ENCODE measurements at places on chromosomes 6 and 20. TPM values are rescaled to one million over a fixed set of nuclear protein-coding genes. Genes with fewer than 3 reads are reported as not detected.
A peak's percentile ranks its signal among the peaks of the same experiment; 100 is the strongest.

PPP1R3G gene
- total RNA-seq = 3.2 TPM

WFDC12 gene
- not detected for total RNA-seq

HLA-DQA1 gene
- not detected for total RNA-seq

DSTN gene
- 177 TPM for total RNA-seq

NKAIN2 gene
- total RNA-seq = not detected

LINC00237 gene
- not detected for total RNA-seq

DLL1 gene
- total RNA-seq = 1.2 TPM

TMEM244 gene
- not detected for total RNA-seq

GUCA1A gene
- not detected for total RNA-seq

PARD6B gene
- total RNA-seq = 3.7 TPM

ROS1 gene
- 0.07 TPM for total RNA-seq

DNA sequence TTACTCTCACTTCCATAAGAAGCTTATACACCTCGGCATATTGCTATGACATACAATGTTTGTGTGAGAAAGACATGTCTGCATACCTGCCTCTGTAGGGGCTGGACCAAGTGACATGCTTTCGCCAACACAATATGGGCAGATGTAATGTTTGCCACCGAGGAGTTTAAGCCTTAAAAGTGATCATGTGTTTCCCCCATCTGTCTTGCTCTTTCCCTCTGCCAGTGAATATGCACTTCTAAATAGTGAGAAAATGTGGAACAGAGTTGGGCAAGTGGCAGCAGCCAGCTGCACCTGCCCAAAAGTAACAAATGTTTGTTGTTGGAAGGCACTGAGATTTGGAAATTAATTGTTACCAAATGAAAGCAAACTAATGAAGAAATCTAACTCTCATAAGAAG is 274.8 kb upstream of the BTBD3 start:
- peaks cover 56% of the 10 kb centered on the region for H3K27me3 ChIP-seq
- H3K4me1 ChIP-seq = no peaks in the 10 kb centered on the region
- DNase-seq = no peak
- no peak overlapping the region for H3K4me3 ChIP-seq

DNA sequence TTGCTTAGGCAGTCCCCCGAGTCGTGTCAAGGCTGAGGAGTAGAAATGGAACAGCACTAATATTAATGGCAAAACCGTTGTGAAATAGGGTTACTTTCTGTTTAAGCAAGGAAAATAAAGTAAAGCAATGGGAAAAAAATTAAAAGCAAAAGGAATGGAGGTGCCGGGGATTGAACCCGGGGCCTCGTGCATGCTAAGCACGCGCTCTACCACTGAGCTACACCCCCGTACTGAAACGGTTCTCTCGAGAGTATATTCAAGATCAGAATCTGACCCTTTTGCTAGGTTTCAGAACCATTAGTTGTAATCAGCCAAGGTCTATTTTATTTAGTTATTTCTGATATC is 85.5 kb downstream of the TRIM27 start:
- no peak overlapping the region for H3K27ac ChIP-seq
- peak overlapping the region; percentile 80 for H3K4me3 ChIP-seq
- peaks cover 6% of the 10 kb centered on the region for H3K4me1 ChIP-seq
- no peaks in the 10 kb centered on the region for H3K36me3 ChIP-seq
- peak; percentile 87 for DNase-seq
- no peaks in the 10 kb centered on the region for H3K27me3 ChIP-seq

GRCh38 chr20:9635750-9636149 is 121.4 kb downstream of the LAMP5 start:
- H3K36me3 ChIP-seq = no peaks in the 10 kb centered on the region
- no peak overlapping the region for H3K27ac ChIP-seq
- no peak for DNase-seq
- H3K4me1 ChIP-seq = no peaks in the 10 kb centered on the region

DNA sequence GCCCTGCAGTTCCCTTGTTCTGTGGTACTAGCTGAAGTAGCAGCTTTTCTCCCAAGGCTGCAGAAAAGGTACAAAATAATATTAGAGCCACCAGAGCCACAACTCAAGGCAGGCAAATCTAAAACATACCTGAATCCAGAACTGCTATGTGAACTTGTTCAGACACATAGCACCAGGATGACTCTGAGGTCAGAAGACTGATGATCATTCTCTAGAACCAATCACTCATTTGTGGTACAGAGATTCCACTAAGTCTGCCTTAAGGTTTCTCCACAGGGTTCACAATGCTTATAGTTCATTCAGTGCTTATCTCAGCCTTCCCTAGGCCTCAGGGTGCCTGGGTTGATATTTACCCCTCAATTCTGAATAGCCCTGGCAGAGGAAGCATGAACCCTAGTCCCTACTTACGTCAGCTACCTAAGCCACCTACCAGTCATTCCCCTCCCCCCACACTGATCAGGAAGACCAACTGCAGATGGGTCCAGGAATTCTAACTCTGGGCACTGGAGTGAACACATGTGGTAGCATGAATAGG is 140.9 kb upstream of the MOCS1 start:
- no peaks in the 10 kb centered on the region for H3K4me1 ChIP-seq
- DNase-seq = no peak
- H3K36me3 ChIP-seq = no peaks in the 10 kb centered on the region
- no peak overlapping the region for H3K27ac ChIP-seq
- no peak overlapping the region for H3K4me3 ChIP-seq

- peaks cover 3% of the 10 kb centered on the region for H3K4me1 ChIP-seq
- no peak overlapping the region for H3K4me3 ChIP-seq
- DNase-seq = no peak
- H3K27ac ChIP-seq = no peak overlapping the region
These were observed 64.0 kb upstream of the ELOVL5 start for GRCh38 chr6:53412751-53413150.

- DNase-seq = no peak
- no peaks in the 10 kb centered on the region for H3K27me3 ChIP-seq
- no peak overlapping the region for H3K27ac ChIP-seq
- peaks cover 29% of the 10 kb centered on the region for H3K4me1 ChIP-seq
- no peaks in the 10 kb centered on the region for H3K36me3 ChIP-seq
These were observed 294.4 kb upstream of the PRDM1 start for GRCh38 chr6:105791583-105792318.

DNA sequence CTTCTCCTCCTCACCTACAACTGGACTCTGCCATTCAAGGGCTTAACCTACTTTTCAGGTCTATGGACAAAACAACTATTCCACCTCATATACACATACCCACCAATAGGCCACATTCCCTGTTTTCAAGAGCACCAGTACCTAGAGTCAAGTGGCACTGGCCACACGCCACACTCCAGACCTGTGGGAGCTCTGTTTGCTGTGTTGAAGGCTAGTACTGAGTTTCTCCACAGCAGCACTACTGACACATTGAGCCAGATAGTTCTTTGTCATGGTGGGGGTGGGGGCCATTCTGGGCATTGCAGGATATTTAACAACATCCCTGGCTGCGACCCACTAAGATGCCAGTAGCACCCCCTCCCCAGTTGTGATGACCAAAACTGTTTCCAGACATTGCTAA is 84.1 kb downstream of the RALGAPA2 start:
- H3K27me3 ChIP-seq = no peaks in the 10 kb centered on the region
- no peak overlapping the region for H3K4me3 ChIP-seq
- H3K36me3 ChIP-seq = no peaks in the 10 kb centered on the region
- no peak for DNase-seq
- no peaks in the 10 kb centered on the region for H3K4me1 ChIP-seq

DNA sequence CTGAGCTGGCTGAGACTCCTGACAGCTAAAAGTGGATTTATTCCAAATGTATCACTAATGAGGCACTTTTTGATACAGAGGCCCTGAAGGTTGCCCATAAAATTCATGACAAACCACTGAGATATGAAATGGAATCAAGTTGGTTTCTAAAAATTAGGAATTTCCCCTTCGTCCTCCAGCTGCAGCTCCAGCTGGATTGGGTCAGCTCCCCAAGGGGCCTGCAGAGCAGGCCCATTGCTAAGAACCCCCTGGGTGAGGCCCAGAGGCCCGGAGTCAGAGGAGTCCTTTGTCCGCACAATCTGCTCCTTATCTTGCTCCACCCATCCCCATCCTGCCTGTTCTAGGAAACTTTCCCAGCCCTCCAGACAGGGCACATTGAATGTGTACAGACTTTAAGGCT is 163.5 kb upstream of the TOP1 start:
- no peak overlapping the region for H3K27ac ChIP-seq
- H3K36me3 ChIP-seq = no peaks in the 10 kb centered on the region
- H3K27me3 ChIP-seq = peaks cover 23% of the 10 kb centered on the region
- DNase-seq = no peak
- H3K4me3 ChIP-seq = no peak overlapping the region

- DNase-seq = no peak
- peaks cover 68% of the 10 kb centered on the region for H3K27me3 ChIP-seq
- H3K27ac ChIP-seq = no peak overlapping the region
- no peak overlapping the region for H3K4me3 ChIP-seq
These were observed 90.6 kb upstream of the SYNDIG1 start for GRCh38 chr20:24378661-24379483.

GRCh38 chr20:23995905-23996666 is 7.5 kb upstream of the GGTLC1 start:
- DNase-seq = peak; percentile 60
- no peak overlapping the region for H3K27ac ChIP-seq
- H3K36me3 ChIP-seq = no peaks in the 10 kb centered on the region
- no peaks in the 10 kb centered on the region for H3K4me1 ChIP-seq

- no peak for DNase-seq
- H3K27ac ChIP-seq = no peak overlapping the region
- no peaks in the 10 kb centered on the region for H3K36me3 ChIP-seq
- H3K4me3 ChIP-seq = no peak overlapping the region
- H3K27me3 ChIP-seq = no peaks in the 10 kb centered on the region
These were observed 97.2 kb upstream of the RIPOR2 start for GRCh38 chr6:25032934-25033333.

DNA sequence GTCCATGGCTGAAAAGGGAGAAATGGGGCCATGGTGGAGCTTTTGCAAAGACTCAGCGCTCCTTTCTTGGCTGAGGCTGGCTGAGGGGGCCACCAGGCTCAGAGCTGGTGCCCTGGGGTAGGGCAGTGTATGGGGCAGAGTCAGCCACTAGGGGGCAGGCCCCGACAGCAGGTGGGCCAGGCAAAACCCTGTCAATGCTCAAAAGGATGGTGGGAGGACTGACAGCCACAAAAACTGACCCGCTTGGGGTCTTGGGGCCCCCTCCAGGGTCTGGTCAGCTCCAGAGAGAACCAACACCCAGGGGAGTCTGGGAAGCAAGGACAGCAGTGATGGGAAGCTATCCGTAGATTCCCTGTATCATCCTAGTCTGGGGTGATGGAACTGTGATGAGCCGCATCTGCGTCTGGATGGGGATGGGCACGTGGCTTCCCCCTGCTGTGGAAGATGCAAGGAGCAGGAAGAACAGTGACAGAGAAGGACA is 306.9 kb downstream of the DHX35 start:
- peak; percentile 41 for DNase-seq
- no peaks in the 10 kb centered on the region for H3K36me3 ChIP-seq
- H3K4me3 ChIP-seq = no peak overlapping the region
- H3K4me1 ChIP-seq = no peaks in the 10 kb centered on the region

DNA sequence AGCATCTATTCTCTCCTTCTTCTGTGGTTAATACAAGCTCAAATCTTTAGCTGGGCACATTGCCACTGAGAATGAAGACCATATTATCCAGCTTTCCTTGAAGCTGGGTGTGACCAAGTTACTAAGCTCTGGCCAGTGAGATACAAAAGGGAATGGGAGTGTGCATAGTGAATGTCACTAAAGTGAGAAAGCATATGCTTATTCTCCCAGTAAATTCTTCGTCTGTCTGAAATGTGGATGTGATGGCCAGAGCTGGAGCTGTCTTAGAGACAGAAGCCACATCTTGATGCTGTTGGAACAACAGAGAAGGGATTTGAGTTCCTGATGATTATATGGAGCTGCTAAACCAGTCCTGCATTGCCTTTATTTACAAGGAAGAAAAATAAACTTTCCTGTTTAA is 60.1 kb downstream of the SESN1 start:
- no peaks in the 10 kb centered on the region for H3K27me3 ChIP-seq
- H3K4me3 ChIP-seq = no peak overlapping the region
- DNase-seq = no peak
- no peak overlapping the region for H3K27ac ChIP-seq
- no peaks in the 10 kb centered on the region for H3K4me1 ChIP-seq
- H3K36me3 ChIP-seq = no peaks in the 10 kb centered on the region

- no peaks in the 10 kb centered on the region for H3K36me3 ChIP-seq
- DNase-seq = no peak
- 0 out of 2 replicates have a peak, but pooled peaks cover under 1% of the 10 kb centered on the region for H3K4me1 ChIP-seq
- no peak overlapping the region for H3K4me3 ChIP-seq
- H3K27me3 ChIP-seq = no peaks in the 10 kb centered on the region
These were observed 59.0 kb downstream of the MDGA1 start for GRCh38 chr6:37638414-37639341.

All from PC-3 (cell line).